ENCODE measurements at places on chromosomes 2 and 18.
A peak's percentile ranks its signal among the peaks of the same experiment; 100 is the strongest.

DNA sequence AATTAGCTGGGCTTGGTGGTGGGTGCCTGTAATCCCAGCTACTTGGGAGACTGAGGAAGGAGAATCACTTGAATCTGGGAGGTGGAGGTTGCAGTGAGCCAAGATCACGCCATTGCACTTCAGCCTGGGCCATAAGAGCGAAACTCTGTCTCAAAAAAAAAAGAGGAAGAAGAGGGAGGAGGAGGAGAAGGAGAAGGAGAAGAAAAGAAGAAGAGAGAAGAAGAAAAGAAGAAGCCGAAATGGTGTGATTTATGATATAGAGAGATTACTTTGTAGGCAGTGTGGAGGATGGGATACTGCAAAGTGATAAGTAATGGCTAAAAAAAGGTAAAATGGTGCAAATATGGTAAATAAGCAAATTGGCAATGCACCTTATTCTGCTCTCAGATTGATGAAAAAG, 25.1 kb downstream of the THNSL2 start:
- DNase-seq, result no peak

DNA sequence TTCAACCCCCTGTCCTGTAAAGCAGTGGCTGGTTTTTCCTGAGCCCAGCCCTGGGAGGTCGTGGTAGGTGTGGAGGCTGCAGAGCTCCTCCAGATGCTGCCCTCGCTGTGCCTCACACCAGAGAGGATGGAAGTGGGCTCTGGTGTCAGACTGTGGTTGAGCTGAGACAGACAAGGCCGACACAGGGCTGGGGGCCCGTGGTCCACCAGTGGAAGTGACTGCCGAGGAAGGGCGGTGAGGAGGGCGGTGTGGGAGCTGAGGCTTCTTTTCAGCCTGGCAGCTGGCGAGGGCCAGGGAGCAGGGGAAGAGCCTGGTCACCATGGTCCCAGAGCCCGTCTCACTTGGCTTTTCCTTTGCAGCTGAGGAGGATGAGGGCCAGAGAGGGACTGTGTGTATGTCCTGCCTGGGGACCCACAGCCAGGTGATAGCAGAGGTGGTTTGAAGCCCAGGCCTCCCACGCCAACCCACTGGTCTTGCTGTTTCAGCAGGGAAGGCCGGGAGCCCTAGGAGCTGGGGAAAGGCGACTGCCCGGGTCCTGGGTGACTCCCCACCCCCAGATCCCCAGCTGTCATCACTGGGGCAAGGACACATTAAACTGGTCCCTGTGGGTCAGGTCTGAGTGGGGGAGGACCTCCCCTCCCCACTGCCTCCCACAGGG, 8.5 kb downstream of the SFTPB start:
- DNase-seq, result no peak

DNA sequence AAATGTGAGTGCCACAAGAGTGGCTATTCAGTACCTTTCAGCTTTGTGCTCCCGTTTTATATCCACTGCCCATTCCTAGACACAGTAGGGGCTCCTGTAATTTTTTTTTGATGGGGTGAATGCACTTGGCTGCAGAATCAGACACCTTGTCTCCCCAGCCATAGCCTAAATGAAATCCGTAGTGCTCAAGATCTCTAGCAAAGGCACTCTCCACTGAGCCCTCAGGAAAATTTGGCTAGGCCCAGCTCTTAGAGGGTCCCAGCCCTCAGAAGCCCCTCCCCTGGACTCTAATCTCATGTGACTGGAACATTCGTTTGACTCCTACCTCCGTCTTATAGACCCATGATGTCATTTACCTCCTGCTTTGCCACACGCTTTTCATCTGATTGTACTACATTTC, 323.9 kb downstream of the SMAD2 start:
- DNase-seq, result no peak

DNA sequence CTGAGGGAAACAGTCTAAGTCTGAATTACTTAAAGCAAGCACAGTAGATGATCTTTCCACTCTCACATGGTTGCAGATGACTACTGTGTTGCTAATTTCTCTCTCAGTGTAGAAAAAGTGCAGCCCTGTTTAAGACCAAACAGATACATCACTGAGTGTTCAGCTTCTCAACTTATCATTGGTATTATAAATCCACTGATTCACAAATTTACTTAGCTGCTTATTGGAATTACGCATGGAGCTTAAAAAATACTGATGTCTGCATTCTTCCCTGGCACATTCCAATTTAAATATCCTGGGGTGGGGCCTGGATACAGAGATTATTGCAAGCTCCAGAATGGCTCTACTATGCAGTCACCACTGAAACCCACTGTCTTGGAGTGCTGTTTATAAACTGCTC, 411.2 kb downstream of the RND3 start:
- no peak for DNase-seq

DNA sequence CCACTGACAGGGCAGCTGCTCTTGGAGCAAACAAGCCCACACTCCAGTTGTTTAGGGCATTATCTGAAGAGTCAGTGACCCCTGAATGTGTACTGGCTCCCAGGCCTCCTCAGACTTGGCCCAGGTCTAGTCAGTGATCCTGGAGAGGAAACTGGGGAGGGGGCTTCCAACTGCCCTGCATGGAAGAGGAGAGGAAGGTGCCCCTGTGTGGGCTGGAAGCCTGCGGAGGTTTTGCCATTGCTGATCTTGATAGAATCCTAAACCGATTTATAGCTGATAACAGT, 197.4 kb downstream of the MGAT5 start:
- no peak for DNase-seq

GRCh38 chr2:154556146-154556545, 142.3 kb upstream of the KCNJ3 start:
- DNase-seq, result no peak

- DNase-seq, result no peak
Observed at GRCh38 chr2:70247364-70248180, 856 bp downstream of the TIA1 start.

DNA sequence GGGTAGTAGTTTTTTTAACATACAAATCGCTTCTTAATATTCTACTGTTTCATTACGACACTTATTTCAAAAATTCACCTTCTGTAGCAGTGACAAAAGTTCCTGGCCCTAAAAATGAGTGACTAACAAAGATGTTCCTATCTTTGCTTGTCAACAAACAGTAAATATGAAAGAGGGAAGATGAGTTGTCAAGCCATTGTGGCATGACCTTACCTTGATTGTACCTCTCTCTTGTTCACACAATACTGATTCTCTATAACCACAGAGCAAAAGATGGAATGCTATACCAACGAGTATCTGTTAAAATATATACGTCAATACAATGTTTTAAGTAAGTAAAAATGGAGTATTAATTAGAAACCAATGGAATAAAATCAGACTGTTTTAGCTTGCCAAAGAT, 14.7 kb upstream of the GCG start:
- DNase-seq, result no peak

- DNase-seq, result no peak
Observed at GRCh38 chr2:183105402-183106134, 18.7 kb upstream of the NUP35 start.

- DNase-seq, result no peak
Observed at GRCh38 chr2:52343010-52343409, 1311.1 kb upstream of the NRXN1 start.

DNA sequence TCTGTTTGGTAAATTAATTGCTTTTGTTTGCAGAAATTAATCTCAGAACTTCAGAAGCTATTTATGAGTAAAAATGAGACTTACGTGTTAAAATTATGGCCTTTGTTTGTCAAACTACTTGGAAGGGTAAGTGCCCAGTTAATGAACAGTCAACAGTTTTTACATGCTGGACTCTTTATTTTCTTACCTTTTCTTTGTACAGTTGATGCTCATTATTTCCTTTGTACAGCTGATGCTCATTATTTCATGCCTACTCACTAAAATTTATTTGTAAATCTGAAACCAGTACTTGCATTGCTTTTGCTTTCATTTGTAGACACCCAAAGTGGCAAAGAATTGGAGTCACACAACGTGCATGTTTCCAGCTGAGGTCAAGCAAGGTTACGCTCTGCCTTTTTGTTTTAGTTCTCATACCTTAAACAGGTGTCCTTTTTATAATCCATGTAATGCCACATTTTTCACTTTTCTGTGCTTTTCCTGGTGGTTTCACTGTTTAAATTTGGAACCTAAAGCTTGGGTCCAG, 13.3 kb downstream of the RIF1 start:
- no peak for DNase-seq

- DNase-seq, result peak; percentile 69
Observed at GRCh38 chr2:134282629-134283400, 28.9 kb downstream of the MGAT5 start.

- DNase-seq, result peak; percentile 5
Observed at GRCh38 chr2:203951366-203951902, 14.9 kb downstream of the ICOS start.

DNA sequence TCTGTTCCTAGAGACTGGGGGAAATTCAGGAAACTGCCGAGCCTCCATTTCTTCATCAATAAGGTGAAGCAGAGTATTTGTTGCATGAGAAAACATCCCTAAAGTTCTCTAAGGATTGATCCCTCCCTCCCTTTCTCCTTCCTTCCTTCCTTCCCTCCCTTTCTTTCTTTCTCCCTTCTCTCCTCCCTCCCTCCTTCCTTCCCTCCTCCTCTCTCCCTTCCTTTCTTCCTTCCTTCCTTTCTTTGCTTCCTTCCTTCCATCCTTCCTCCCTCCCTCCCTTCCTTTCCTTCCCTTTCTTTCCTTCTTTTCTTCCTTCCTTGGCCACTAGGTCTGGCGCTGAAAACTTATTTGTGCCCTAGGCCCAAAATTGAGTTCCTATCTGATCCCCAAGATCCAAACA, 47.2 kb upstream of the PMAIP1 start:
- DNase-seq, result no peak

DNA sequence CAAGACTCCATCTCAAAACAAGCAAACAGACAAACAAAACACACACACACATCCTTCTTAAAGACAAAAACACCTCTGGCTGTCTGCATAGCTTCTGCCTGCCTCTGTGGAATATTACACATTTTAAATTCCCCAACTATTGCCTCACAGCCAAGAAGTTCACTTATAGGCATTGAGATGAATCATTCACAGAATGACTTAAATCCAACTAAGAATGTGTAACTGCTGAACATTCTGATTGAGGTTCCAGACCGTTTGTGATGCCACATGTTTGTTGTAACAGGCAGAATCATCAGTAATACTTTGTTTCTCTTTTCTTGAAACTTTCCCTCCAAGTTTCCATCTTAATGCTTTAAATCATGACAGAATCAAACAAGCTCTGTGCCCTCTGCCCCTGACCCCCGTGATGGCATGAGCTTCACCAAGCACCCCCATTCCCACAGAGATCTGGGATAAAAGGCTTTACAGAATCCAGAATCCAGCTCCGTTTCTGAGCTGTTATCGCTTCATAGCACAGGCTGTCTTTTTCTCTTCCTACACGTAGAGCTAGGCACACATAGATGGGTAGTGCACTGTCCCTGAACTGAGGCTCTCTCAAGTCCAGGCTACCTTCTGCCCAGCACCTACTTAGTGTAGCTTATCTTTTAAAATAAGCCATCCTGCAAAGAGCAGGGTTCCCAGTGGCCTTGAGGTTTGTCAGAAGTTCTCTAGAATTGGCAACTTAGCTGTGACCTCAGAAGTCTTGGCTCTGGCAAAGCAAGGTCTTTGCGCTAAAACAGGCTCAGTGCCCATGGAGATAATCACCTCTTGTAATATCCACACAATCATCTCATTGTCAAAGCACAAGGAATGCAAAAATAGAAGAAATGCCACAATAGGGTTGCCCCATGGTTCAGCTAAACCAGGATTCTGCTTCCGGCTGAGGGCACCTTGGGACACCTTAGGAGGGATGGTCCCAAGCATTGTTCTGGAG, 32.9 kb downstream of the EPAS1 start:
- no peak for DNase-seq

GRCh38 chr18:3773303-3773702, 323.3 kb downstream of the TGIF1 start:
- no peak for DNase-seq

DNA sequence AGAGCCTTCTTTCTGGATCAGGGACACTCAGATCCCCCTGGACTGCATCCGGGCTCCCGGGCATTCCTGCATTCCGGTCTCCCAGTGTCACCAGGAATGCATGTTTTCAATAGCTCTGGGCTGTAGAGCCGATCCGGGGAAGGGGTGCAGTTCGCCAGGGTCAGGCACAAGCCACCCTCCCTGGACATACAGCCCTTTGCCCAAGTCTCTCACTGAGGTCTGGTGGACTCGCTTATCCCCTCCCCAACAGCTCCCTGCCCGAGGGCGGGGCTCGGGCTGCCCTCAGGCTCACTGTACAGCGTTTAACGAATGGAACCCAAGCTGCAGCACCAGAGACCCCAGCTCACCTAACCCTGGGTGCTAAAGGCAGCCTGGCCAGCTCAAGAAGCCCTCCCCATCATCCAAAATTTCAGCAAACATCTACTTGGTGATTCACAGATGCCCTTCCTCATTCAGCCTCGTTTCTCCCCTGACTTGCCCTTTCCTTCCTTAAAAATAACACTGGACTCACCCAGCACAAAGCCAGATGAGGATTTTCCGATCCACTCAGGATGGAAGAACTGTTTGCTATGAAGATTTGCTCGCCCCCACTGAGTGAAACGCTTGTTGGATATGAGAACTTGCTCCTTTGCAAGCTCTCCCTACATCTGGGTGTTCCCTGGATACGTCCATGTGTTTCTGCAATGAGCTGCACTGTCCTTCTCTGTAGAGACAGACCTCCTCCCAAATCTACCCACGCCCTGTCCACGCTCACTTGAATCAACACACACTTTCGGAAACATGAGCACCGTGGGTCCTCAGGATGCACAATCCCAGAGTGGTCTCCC, 58.1 kb downstream of the PXDN start:
- no peak for DNase-seq

GRCh38 chr2:241762321-241762932, 14.2 kb upstream of the GAL3ST2 start:
- DNase-seq, result no peak

DNA sequence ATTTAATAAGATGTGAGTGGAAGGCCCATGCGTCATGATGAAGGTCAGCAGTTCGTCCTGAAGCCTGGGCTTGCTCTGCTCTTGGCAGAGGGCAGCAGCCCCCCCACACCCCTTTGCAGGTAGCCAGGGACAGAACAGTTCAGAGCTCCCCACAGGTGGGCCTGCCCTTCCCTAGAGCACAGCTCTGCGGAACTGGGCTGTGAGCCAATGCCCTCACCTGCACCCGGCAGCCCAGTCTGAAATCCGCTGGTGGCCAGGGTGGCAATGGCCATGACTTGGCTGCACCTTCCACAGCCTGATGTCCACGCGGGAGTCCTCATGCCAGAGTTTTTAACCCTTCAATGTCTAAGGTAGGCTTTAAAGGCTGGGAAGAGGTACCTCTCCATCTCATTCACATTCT, 136.7 kb downstream of the ACKR3 start:
- DNase-seq, result no peak

Data from KBM-7 (cell line).